ENCODE measurements at places on chromosomes 3 and 15. TPM values are rescaled to one million over a fixed set of nuclear protein-coding genes. Genes with fewer than 3 reads are reported as not detected.

GRCh38 chr15:32717426-32718226 lies at the start of gene GREM1:
Gene GREM1, plus strand, starts transcription at chr15:32718004. Its CDS starts 12,687 bp downstream, at chr15:32730691.
- no peaks in the 10 kb centered on the region for H3K27me3 ChIP-seq
- H3K27ac ChIP-seq, result no peak within 1 kb of the TSS
- H3K4me3 ChIP-seq, result peak within 1 kb of the TSS; percentile 16
- H3K4me1 ChIP-seq, result no peaks in the 10 kb centered on the region
- no peaks in the 10 kb centered on the region for H3K36me3 ChIP-seq

DNA sequence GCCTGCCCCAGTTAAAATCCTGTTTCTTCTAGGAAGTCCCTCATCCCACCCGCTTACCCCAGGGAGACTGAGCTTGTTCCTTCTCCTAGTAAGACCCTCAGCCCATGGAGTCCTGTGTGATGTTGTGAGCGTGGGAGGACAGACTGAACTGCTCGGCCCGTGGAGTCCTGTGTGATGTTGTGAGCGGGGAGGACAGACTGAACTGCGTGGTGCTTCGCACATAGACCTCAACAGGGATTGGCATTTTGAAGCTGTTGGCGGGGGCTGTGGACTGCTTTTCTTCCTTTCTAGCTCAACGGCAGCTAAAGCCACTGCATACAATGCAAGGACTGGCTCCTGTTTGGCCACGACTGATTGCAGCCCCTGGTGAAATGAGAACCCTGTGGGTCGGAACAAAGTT lies 1.6 kb upstream of the SPTBN5 start:
- no peaks in the 10 kb centered on the region for H3K27me3 ChIP-seq
- no peak for DNase-seq
- H3K27ac ChIP-seq, result peak overlapping the region; percentile 37
- H3K4me1 ChIP-seq, result peaks cover 18% of the 10 kb centered on the region
- H3K36me3 ChIP-seq, result no peaks in the 10 kb centered on the region

The SYNPR gene
- total RNA-seq, result not detected

GRCh38 chr3:172094621-172095557 lies 55.5 kb downstream of the FNDC3B start:
- no peaks in the 10 kb centered on the region for H3K36me3 ChIP-seq
- peak overlapping the region; percentile 10 for H3K27ac ChIP-seq
- H3K4me1 ChIP-seq, result peaks cover 51% of the 10 kb centered on the region
- no peaks in the 10 kb centered on the region for H3K27me3 ChIP-seq
- DNase-seq, result no peak

The NR1I2 gene
- total RNA-seq, result 0.14 TPM
